ENCODE measurements at places on chromosomes 4 and X.

- DNase-seq, result no peak
These were observed 16.2 kb downstream of the SPOCK3 start for GRCh38 chr4:167218022-167218608.

DNA sequence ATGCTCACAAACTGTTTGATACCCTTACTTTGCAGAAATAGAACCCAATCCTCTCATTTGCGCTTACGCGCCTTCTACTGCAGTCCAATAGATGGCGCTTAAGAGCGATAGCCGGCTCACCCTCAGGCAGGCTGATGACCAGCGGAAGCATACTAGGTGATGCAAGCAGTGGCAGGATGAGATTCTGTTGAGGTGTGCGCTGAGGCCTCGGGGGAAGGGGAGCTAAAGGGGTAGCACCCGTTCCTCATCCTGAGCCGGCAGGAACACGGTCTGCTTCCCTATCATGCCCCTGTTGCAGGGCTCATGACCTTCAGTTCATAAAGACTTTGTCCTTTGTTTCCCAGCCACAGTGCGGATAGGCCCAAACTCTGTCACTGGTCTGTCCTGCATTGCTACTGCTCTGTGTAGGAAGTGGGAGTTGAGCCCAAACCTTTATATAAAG lies 628.9 kb downstream of the TLL1 start:
- DNase-seq, result no peak

GRCh38 chr4:113878668-113879067 lies 100.8 kb downstream of the ARSJ start:
- no peak for DNase-seq

DNA sequence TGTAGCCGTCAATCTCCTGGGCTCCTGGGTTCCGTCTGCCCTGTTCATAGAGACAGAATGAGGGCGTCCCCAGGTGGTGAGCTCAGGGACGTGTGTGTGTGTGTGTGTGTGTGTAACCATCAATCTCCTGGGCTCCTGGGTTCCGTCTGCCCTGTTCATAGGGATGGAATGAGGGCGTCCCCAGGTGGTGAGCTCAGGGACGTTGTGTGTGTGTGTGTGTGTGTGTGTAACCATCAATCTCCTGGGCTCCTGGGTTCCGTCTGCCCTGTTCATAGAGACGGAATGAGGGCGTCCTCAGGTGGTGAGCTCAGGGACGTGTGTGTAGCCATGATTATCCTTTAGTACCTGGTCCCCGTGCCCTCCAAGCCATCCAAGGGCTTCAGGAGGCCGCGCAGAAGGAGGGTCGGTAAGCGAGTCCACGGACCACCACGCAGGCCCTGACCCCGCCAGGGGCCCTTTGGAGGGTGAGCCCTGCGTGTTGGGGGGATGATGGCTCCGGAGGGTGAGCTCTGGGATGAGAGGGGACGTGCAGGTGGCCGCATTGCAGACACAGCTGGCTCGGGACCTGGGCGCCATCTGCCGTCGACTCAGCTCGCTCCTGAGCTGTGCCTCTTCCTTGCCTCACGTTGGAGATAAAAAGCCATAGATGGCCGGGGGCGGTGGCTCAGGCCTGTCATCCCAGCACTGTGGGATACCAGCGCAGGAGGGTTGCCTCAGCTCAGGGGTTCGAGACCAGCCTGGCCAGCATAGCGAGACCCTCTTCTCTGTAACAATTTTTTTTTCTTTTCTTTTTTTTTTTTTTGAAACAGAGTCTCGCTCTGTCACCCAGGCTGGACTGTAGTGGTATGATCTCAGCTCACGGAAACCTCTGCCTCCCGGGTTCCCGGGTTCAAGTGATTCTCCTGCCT lies 5.4 kb upstream of the GTPBP6 start:
- peak; percentile 47 for DNase-seq

- DNase-seq, result no peak
These were observed 3.9 kb downstream of the L1CAM start for GRCh38 chrX:153882086-153882498.

DNA sequence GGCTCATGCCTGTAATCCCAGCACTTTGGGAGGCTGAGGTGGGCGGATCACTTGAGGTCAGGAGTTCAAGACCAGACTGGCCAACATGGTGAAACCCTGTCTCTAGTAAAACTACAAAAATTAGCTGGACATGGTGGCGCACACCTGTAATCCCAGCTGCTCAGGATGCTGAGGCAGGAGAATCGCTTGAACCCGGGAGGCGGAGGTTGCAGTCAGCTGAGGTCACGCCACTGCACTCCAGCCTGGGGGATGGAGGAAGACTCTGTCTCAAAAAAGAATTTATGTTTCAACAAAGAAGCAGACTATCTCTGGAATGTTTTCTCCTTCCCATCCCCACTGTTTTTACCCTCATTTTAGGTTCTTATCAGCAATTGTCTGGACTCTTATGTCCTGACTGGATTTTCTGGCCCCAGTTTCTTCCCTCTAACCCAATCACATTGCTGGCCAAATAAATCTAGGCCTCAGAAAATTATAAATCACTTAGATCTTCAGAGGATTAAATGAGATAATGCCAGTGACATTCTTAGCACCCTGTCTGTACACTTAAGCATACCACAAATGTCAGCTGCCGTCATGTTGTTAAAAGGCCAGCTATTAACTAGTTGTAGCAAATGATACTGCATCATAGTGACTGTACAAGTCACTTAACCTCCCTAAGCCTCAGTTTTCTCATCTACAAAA lies 44.9 kb upstream of the PRSS48 start:
- no peak for DNase-seq

GRCh38 chr4:98423009-98423408 lies 161.8 kb downstream of the RAP1GDS1 start:
- no peak for DNase-seq

GRCh38 chr4:120491481-120491880 lies 424.8 kb upstream of the MAD2L1 start:
- DNase-seq, result no peak

- DNase-seq, result no peak
These were observed 82.1 kb downstream of the TASL start for GRCh38 chrX:30495468-30495867.

All from activated CD4-positive, alpha-beta T cell treated with anti-CD3 and anti-CD28 coated beads, Interleukin-2, amount 50 U/mL, for 4 hours (primary cell).